ENCODE measurements at places on chromosomes 7 and 10. TPM values are rescaled to one million over a fixed set of nuclear protein-coding genes. Genes with fewer than 3 reads are reported as not detected.

ETV1 gene
- total RNA-seq: 39.8 TPM

H2BK1 gene
- total RNA-seq: not detected

PIP gene
- total RNA-seq: not detected

WDFY4 gene
- not detected for total RNA-seq

EBLN1 gene
- total RNA-seq: 0.26 TPM

- no peak for DNase-seq
Measured at GRCh38 chr7:82726038-82726800, 282.6 kb upstream of the CACNA2D1 start.

DNA sequence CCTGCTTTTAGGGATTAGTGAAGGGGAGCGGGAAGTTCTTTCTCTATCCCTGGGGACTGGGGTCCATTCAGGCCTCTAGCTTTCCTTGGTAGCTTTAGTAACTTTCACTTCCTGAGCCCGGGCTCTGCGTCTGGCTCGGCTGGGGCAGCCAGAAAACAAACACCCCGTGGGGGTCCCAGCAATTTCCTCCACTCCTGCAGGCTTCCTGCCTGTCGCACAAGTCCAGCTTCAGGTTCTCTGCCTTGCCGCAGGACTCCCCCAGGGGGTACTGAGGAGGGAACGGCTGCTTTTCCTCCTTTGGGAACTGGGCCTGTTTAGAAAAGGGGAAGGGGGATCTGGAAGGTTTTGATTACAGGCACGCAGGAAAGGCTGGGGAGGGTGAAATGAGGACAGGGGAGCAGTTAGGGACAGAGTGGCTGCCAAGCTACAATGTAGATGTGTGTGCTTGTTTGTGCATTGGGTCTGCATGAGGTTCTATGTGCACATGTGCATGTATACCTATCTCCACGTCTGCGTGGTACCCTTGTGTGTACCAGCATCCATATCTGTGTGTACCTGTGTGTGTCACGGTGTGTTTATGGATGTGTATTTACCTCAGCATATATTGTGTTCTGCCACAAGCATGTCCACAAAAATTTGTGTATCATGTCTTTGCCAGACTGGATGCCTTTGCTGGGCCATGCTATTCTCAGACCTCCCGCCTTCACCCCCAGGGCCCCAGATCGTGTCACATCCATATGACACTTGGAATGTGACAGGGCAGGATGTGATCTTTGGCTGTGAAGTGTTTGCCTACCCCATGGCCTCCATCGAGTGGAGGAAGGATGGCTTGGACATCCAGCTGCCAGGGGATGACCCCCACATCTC is 2.0 kb downstream of the KAZALD1 start:
- no peak for DNase-seq

Data from SK-MEL-5 (cell line).